ENCODE measurements at places on chromosomes 1 and 21. TPM values are rescaled to one million over a fixed set of nuclear protein-coding genes. Genes with fewer than 3 reads are reported as not detected.

DNA sequence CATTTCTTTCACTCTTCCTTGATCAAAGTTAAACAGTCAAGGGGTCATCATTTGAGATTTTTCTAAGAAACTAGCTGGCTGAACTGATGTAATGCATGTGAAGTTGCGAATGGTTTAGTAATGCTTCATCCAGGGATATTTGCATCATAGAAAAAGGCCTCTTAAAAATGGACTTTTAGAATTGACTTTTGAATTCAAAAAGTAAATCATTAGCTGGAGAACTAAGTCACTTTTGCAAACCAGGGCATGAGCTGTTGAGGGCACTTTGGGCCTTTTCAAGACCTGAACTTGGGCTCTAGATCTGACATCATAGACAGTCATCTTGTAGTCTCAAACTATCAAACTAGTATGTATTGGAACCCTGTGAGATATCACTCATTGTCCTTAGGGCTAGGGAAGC, 85.0 kb downstream of the GRIK1 start:
- no peak for DNase-seq

DNA sequence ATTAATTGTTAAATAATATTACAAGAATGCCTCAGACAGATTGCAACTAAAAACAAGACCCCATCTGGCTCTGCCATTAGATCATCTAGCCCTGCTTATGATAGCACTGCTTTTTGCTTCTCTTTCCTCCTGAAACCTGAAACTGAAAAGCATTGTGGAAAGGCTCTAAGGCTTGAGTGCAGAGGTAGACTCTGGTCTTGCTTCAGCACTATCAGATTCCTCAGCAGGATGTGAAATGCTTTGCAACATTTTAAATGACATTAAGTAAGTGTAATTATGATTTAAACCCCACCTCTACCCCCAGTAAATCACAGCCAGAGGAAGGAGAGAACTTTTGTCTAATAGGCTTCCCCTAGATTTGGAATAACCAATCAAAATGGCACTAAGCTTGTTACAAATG, 32.9 kb downstream of the PHC2 start:
- no peak for DNase-seq

DNA sequence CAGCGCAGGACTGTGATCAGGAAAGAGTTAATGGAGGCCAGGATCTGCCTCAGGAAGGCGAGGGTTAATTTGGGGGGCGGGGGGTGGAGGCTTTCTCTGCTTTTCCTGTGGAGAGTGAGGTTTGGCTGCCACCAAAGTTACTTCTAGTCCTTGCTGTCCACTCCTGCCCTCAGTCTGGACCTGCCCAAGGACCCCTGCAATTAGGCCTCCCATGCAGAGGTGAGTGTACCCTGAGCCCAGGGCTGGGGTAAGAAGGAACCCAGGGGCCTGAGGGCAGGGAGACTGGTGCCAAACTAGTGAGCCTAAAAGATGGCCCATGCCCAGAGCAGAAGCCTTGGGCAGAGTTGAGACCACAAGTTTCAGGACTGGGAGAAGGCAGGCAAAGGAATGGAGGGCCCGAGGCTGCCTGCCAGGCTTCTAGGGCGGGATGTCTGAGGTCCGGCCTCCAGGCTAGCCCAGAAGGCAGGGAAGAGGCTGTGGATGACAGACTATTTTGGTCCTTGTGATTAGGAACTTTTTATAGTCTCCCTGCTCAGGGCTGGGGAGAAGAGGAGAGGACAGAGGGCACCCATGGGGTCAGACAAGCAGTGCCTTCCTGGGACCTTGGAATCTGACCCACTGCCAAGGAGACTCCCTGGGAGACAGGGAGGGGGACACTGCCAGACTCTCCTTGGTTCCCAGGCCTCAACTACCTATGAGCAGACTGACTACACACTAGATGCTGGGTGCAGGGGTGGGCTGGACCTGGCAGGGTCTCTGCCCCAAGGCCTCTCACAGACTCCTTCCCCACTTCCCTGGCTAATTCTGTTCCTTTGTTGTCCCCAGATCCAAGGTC, at the start of gene FAM110D:
TSS of gene FAM110D (plus strand) at position 172 of the 835 bp plus-strand sequence. CDS start 2,213 bp downstream, outside the sequence.
- DNase-seq: no peak

DNA sequence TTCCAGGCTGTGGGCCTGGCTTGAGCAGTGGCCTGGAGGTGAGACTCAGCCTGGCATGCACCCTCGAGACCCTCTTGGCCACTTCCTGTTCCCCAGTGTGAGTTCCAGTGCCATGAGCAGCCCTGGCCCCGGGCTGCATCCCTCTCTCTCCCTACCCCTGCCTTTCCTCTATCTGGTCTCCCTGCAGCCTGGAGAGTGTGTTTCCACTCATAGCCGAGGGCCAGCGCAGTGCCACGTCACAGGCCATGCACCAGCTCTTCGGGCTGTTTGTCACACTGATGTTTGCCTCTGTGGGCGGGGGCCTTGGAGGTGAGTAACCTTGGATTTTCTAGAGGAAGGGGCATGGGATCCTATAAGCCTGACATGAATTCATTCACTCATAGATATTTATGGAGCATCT, 13.6 kb downstream of the RHBG start:
- DNase-seq: no peak

GRCh38 chr1:80217377-80217986, 1211.0 kb upstream of the ADGRL4 start:
- DNase-seq: peak; percentile 69

DNA sequence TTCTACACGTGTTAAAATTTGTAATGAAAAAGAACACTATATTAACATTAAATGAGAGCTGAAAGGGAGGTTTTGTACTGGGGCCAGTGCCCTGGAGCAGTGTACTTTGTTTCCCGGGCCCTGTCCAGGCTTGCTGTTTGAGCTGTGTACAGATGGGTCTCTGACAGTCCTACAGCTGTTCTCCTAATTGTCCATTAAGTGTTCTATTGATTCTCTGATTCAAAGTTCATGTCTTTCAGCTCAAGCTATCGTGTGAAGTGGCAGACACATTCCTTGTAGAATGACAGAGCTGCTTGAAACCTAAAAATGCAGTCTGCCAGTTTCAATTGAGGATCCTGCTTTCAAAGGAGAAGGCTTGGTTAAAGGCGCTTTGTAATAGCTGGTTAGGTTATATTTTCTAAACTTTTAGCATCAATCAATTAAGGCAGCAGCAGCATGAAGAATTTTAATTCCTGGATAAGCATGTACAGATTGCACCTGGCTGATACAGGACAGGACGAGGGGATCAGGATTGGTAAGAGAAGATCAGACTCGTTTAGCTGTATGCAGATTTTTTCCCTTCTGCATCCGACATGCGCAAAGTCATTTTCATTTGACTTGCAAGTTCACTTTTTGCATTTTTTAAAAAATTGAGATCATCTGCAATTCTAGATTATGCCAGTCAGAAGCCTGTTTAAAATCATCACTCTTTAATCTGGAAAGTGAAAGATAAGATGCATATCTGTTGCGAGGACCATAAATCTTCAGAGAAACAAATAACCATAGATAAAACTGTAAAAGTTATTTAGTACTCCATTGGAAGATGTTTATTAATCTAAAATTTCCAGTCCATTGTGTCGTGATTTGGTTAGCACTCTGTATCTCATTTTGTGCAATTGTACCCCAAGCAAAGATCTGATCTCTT, 98.5 kb downstream of the ATG4C start:
- no peak for DNase-seq

The MMEL1 gene
- total RNA-seq: 23.0 TPM

Measured in HT-29 (cell line).